Endothelial cell of umbilical vein (primary cell): ENCODE measurements at places on chromosomes 16 and 17. TPM values are rescaled to one million over a fixed set of nuclear protein-coding genes. Genes with fewer than 3 reads are reported as not detected.

RHOT1 gene
- total RNA-seq: 22.0 and 23.5 TPM in 2 replicates

CCL18 gene
- total RNA-seq: not detected in 2 replicates

PEMT gene
- total RNA-seq: 35.1 and 37.2 TPM in 2 replicates

AOC3 gene
- 0.27 and 0.44 TPM in 2 replicates for total RNA-seq

CCL15 gene
- total RNA-seq: not detected in 2 replicates

TP53TG3C gene
- total RNA-seq: not detected in 2 replicates

ZNF768 gene
- total RNA-seq: 24.7 and 25.1 TPM in 2 replicates

TBC1D3G gene
- total RNA-seq: not detected in 2 replicates

HSD11B2 gene
- total RNA-seq: not detected in 2 replicates

TPSAB1 gene
- not detected in 2 replicates for total RNA-seq

DNA sequence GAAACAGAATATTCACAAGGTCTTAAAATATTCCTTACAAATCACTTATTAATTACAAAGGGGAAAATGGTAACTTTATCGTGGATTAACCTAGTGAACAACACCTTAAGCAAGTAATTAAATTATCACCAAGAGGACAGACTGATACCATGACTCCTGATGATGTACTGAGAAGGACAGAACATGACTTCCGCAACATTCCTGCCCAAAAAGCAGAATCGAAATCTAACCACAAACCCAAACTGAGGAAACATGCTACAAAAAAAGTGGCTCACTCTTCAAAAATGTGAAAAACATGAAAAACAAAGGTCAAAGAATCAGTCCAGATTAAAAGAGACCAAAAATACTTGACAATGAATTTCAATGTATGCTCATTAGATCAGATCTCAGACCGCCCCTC, 151.5 kb downstream of the AATF start:
- no peak for DNase-seq
- H3K4me1 ChIP-seq: no peaks in the 10 kb centered on the region
- H3K36me3 ChIP-seq: peaks cover 27% of the 10 kb centered on the region

DNA sequence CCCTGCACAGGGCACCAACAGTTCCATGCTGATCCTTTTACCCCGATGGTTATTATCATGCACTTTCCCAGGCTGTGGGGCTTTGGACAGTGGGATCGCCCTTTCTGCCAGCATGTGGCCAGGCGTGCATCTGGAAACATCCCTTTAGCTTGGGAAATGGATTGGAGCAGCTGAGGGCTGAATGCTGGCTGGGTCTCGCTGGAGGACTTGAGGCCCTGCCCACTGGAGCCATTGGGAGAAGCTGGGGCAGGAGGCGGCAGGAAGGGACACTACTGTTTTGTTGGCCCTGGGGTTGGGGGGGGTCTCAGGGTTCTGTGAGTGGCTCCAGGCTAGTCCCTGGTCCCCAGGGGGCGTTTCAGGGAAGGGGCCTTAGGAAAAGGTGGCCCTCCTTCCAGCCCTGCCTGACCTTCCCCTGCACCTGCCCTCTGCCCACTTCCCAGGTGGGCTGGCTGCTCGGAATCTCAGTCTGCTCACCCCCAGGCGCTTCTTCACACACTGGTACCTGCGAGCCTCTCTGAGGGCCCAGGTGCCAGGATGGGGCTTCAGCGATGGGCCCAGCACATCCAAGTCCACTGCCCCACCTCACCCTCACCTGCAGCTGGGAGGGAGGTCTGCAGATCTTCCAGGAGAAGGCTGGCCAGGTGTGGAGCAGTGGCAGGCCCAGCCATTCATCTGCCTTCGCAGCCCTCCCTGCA, 1.6 kb upstream of the ADGRG3 start:
- DNase-seq: no peak
- no peaks in the 10 kb centered on the region for H3K27me3 ChIP-seq
- H3K36me3 ChIP-seq: peaks cover 2% of the 10 kb centered on the region
- no peaks in the 10 kb centered on the region for H3K4me1 ChIP-seq
- H3K27ac ChIP-seq: no peak overlapping the region

GRCh38 chr17:15516150-15516549, 47.1 kb downstream of the TVP23C start:
- no peak overlapping the region for H3K4me3 ChIP-seq
- H3K27me3 ChIP-seq: no peaks in the 10 kb centered on the region
- H3K4me1 ChIP-seq: peaks cover 18% of the 10 kb centered on the region
- H3K27ac ChIP-seq: peak overlapping the region; percentile 83

DNA sequence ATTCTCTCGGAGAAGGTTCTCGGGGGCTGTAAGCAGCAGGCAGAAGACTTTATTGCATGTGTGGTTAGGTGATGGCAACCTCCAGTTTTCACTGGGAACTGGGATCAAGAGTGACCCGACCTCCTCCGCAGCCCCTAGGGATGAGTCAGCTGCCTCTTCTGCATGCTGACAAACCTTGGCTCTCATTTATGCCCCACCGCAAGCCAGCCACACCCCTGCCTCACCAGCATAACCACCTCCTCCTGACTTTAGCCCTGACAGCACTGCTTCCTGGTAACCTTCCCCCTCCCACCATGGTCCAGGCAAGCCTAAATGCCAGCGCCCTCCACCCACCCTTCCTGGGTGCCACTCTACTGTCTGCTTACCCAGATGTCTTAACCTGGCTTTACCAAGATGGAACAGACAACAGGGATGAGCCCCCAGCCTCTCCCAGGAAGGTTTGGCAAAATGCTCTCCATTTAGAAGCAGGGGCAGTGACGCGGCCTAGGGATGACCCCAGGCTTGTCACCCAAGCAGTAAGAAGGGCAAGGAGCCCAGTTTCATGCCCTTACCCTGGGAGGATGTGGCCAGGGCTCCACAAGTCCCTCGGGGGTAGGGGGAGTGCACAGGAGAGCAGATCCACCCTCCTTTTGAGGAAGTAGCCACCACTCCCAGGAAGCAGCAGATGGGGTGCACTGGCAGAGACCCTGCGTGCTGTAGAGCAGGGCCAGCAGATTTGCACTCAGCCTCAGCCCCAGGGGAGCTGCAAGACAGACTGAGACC, 73.5 kb downstream of the GOSR1 start:
- no peak overlapping the region for H3K4me3 ChIP-seq
- H3K4me1 ChIP-seq: no peaks in the 10 kb centered on the region
- H3K27ac ChIP-seq: no peak overlapping the region

DNA sequence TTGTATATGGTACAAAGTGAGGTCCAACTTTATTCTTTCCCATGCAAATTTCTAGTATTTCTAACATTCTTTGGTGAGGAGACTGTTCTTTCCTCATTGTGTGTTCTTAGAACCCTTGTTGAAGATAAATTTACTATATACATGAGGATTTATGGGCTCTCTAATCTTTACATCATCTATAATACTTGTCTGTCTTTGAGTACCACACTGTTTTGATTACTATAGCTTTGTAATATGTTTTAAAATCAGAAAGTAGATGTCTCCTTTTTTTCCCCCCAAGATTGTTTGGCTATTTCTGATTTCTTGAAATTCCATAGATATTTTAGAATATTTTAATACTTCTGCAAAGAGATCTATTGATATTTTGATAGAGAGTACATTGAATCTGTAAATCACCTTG, 23.7 kb downstream of the ZNF267 start:
- H3K27ac ChIP-seq: no peak overlapping the region
- H3K36me3 ChIP-seq: peaks cover 22% of the 10 kb centered on the region
- H3K4me1 ChIP-seq: no peaks in the 10 kb centered on the region
- no peaks in the 10 kb centered on the region for H3K27me3 ChIP-seq

DNA sequence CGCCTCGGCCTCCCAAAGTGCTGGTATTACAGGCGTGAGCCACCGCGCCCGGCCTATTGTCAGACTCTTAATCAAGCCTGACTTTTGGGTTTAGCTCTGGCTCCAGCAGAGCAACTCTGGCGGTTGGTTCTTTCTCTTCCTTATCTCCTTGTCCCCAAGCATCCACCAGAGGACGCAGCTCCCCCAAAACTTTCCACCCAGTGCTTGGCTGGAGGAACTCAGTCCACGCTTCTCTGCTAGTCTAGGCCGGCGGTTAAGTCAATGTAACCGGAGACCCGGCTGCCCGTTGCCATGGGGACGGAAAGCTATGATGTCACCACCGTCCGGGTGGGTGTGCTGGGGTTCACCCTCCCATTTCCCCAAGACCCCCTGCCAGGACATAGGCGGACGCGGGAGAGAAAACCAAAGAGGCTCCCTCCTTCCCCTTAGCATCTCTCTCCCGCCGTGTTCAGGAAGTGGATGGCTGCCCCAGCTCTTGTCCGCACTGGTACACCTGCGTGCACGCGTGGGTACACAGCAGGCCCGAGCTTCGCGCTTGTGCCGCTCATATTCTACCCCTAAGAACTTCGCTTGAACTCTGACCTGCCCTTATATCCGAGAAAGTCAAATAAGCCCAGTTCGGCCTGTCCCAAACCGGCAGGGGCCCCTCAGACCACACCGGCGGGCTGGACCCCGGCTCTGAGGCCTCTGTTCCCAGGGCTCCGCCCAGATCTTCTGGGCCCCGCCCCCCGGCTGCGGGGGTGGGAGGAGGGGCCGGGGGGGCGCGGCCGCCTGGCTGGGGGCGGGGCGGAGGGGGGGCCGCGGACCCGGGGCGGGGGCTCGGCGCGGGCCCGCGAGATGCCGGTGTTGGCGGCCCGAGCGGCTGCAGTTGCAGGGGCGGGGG, at the start of gene RND2:
Gene RND2, plus strand, starts transcription at position 825 of the 883 bp plus-strand sequence. CDS start 117 bp downstream, outside the sequence.
- peaks cover 12% of the 10 kb centered on the region for H3K4me1 ChIP-seq
- no peaks in the 10 kb centered on the region for H3K36me3 ChIP-seq
- no peaks in the 10 kb centered on the region for H3K27me3 ChIP-seq
- H3K27ac ChIP-seq: peak within 1 kb of the TSS; percentile 13
- peak; percentile 93 for DNase-seq

DNA sequence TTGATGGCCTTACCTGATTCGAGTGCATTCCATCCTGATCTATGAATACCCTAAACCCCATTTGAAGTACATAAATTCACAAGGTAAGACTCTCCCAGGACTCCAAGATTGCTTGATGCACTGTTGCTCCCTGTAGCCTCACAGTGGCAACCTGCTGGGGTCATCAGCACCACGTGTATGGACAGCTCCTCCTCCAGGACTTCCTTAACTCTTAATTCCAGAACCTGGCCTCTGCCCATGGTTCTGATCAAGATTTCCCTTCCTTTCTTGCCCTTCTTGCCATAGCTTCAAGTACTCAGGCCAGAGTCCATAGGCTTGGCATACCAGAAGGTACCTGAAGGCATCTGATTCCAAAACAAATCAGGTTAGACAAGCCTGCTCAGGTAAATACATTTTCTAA, 34.0 kb upstream of the NLK start:
- no peak overlapping the region for H3K27ac ChIP-seq
- peaks cover 11% of the 10 kb centered on the region for H3K27me3 ChIP-seq
- H3K4me1 ChIP-seq: no peaks in the 10 kb centered on the region
- no peaks in the 10 kb centered on the region for H3K36me3 ChIP-seq
- H3K4me3 ChIP-seq: no peak overlapping the region
- peak; percentile 66 for DNase-seq

DNA sequence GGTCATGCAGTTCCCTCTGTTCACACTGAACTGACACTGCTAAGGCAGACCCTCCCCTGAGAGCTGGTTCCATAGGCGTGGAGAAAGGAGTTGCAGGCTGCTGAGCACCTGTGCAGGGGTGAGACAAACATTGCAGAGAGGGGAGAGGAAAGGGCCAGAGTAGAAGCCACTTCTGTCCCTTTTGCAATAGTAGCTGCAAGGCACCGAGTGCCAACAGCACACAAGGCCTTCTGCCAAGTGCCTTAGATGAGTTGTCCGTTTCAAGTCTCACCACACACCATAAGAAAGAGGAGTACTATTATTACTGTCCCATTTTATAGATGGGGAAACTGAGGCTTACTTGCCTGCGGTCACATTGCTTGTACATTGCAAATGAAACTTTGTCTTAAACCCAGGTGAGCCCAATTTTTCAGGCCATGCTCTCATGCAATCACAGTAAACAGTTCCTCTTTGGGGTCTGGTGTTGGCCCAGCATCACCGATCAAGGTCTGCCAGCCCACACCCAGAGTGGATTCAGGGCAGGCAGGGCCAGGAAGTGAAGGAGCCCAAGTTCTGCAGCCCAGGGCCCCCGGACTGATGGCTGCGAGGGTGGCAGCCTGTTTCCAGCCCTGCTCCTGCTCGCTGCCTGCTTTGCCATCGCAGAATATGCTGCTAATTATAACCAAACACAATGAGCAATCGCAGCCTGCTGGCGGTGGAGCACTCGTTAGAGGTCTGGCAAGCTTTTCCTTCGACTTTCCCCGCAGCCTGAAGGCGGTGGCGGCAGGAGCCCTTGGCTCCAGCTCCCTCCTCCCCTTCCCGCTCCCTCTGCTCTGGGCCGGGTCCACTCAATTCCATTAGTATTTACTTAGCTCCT, 36.8 kb upstream of the DYNLL2 start:
- no peak overlapping the region for H3K27ac ChIP-seq
- peaks cover 11% of the 10 kb centered on the region for H3K27me3 ChIP-seq
- H3K4me1 ChIP-seq: no peaks in the 10 kb centered on the region
- H3K4me3 ChIP-seq: no peak overlapping the region

- no peak overlapping the region for H3K27ac ChIP-seq
- DNase-seq: no peak
- no peak overlapping the region for H3K4me3 ChIP-seq
These were observed 948.7 kb downstream of the KCNJ2 start for GRCh38 chr17:71118039-71118438.

GRCh38 chr16:11142261-11142630, 113.8 kb downstream of the SOCS1 start:
- peaks cover 25% of the 10 kb centered on the region for H3K4me1 ChIP-seq
- DNase-seq: no peak
- H3K27ac ChIP-seq: no peak overlapping the region
- H3K4me3 ChIP-seq: no peak overlapping the region
- H3K27me3 ChIP-seq: no peaks in the 10 kb centered on the region

DNA sequence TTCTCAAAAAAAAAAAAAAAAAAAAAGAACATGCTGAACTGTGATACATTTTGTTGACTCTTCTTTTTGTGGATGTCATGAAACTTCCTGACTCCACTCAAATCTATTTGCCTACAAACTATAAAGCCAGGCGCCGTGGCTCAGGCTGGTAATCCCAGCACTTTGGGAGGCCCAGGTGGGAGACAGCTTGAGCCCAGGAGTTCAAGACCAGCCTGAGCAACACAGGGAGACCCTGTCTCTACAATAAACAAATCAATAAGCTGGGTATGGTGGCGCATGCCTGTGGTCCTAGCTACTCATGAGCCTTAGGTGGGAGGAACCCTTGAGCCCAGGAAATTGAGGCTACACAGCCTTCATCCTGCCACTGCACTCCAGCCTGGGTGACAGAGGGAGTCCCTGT, 1.5 kb upstream of the NT5C start:
- DNase-seq: no peak
- H3K27ac ChIP-seq: no peak overlapping the region
- no peaks in the 10 kb centered on the region for H3K27me3 ChIP-seq
- peaks cover 5% of the 10 kb centered on the region for H3K36me3 ChIP-seq
- peaks cover 11% of the 10 kb centered on the region for H3K4me1 ChIP-seq
- H3K4me3 ChIP-seq: no peak overlapping the region

DNA sequence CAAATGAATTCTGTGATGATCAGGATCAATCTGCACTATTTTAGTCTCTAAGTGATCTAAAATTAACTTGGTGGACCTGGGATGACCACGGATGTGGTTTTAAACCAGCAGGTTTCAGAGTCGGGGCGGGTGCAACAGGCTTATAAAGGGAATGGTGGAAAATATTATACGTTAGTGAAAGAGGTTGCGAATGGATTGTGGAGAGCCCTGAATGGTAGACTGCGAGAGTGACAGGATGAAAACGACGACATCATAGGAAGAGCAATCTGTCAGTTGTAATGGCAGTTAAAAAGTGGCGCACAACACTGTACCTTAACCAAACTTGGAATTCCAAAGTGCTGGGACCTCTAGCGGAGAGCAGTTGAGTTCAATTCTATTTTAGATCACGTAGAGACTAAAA, 1.2 kb upstream of the CYB5B start:
- no peaks in the 10 kb centered on the region for H3K27me3 ChIP-seq
- no peak for DNase-seq
- H3K36me3 ChIP-seq: no peaks in the 10 kb centered on the region
- H3K4me3 ChIP-seq: no peak overlapping the region
